Progenitor cell of endocrine pancreas (in vitro differentiated cells): ENCODE measurements at places on chromosomes 3 and 15. TPM values are rescaled to one million over a fixed set of nuclear protein-coding genes. Genes with fewer than 3 reads are reported as not detected.
A peak's percentile ranks its signal among the peaks of the same experiment; 100 is the strongest.

Gene C3orf49
- total RNA-seq: not detected in 2 replicates

Gene RTP1
- not detected in 2 replicates for total RNA-seq

Gene HCN4
- 4.9 and 5.1 TPM in 2 replicates for total RNA-seq

Gene ROPN1
- total RNA-seq: not detected in 2 replicates

Gene TRPM1
- total RNA-seq: not detected in 2 replicates

Gene THPO
- total RNA-seq: 6.2 and 7.1 TPM in 2 replicates

Gene NME9
- 2.3 and 2.4 TPM in 2 replicates for total RNA-seq

Gene ARL13B
- 15.1 and 15.2 TPM in 2 replicates for total RNA-seq

Gene ITGA11
- not detected in 2 replicates for total RNA-seq

Gene SYNPR
- 13.2 and 13.3 TPM in 2 replicates for total RNA-seq

Gene TEX264
- total RNA-seq: 29.6 and 30.6 TPM in 2 replicates

Gene TEX55
- not detected in 2 replicates for total RNA-seq

Gene MUSTN1
- not detected in 2 replicates for total RNA-seq

DNA sequence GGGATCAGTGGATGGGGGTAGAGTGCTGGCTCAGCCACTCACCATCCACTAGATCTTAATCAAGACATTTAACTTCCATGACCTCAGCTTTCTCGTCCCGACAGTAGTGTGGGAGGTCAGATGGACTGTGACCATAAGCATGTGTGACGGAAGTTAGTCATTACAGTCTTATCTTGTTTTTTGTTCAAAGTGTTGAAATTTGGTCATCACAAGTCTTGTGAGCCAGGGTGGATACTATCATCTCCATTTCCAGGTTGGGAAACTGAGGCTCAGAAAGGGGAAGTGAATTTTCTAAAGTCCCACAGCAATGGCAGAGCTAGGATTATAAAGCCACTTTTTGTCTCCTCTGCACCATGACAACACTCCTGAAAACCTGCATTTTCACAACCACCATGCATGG lies 32.0 kb upstream of the ITGA11 start:
- DNase-seq: no peak

- DNase-seq: no peak
These were observed 77.0 kb downstream of the ITGA11 start for GRCh38 chr15:68354923-68355322.

DNA sequence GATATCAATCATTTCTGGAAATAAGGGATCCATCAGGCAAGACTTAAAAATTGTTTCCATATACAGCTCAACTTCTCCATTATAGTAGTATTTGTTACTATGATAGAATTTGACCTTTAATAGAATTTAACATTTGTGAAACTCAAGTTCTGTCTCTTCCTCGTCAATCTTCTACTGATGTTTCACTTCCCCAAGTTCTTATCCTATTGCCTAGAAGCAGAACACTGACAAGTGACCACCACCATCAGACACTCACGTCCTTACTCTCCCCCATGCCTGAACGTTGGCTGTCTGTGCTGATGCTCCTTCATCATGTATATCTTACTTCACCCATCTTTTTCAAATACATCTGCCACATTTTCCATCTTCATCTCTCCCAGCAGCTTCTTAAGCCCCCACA lies 26.6 kb upstream of the TAFA4 start:
- DNase-seq: no peak

GRCh38 chr15:80461356-80462095 lies 57.3 kb downstream of the ARNT2 start:
- DNase-seq: no peak

GRCh38 chr3:46946416-46946815 lies 30.1 kb downstream of the CCDC12 start:
- no peak for DNase-seq

DNA sequence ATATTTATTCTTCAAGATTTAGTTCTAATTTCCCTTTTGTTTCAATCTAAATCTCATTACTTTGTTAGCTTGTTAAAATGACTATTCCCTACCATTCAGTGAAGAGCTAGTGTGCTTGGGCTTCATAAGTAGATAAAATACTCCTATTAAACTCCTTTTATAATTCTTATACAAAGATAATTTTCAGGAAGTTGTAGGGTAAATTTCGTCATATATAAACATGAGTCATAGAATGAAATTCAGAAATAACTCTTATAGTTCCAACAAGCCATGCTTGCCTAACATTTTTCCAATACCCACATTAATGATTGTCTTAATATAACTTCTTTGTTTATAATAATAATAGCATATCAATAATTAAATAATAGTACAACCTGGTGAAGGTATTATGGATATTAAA lies 407.3 kb downstream of the NAALADL2 start:
- DNase-seq: no peak

DNA sequence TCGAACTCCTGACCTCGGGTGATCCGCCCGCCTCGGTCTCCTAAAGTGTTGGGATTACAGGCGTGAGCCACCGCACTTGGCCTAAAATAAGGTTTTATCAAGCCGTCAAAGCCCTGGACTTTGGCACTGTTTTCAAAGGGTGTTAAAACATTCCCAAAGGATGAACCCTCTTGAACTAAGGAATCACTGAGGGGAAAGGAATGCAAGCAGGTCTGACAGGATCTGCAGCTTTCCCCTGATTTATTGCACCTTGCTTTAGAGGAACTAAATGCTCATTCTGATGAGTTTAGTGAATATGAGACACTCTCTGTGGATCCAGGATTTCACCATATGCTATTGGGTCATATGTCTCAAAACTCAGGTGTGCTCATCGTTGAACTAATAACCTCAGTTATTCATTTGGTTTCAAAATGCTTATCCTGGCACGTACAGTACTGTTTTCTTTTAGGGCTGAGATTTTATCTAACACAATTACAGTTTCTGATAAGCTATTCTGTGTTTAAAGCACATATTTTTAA lies 63.0 kb upstream of the TSC22D2 start:
- no peak for DNase-seq

GRCh38 chr3:192851821-192852372 lies 65.8 kb downstream of the MB21D2 start:
- DNase-seq: no peak

- no peak for DNase-seq
These were observed 42.2 kb upstream of the POMGNT2 start for GRCh38 chr3:43148033-43148432.

DNA sequence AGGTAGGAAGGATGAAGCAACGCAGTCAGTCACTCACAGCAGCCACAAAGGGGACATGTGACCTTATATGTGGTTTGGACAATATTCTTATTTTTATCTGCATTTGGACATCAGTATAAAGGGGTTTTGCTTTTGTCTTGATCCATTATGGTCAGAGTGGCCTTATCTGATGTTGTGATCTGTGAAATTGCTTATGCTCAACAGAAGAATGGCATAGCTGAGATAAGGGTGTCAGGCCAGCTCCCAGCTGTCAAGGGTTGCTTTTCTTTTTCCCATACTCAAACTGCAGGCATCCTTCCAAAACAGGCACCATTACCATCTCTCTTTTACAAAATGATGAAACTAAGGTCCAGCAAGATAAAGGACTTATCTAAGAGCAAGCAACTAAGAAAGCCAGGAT lies 28.1 kb downstream of the DCLK3 start:
- DNase-seq: no peak

DNA sequence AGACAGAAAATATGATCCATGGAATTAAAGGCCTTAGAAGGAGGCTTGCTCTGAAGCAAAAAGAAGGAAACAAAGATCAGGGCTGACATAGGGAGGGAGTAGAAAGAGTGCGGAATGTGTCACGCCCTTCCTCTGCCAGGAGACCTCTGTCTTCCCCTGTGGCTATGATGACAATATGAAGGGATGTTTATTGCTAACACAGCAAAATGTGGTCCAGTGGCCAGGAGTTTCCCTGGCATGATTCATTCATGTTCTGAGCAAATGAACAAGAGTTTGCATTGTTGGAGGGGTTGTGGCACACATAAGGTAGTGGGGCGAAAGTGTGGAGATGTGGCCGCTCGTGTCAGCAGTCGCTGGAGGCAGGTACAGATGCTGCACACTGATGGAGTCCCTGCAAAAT lies 169.4 kb downstream of the SHQ1 start:
- DNase-seq: no peak

- no peak for DNase-seq
These were observed 78.0 kb upstream of the MBNL1 start for GRCh38 chr3:152190636-152191183.

GRCh38 chr15:60908332-60908731 lies 320.8 kb downstream of the RORA start:
- DNase-seq: no peak

- DNase-seq: no peak
These were observed 53.0 kb downstream of the LYSMD4 start for GRCh38 chr15:99680276-99680675.

- no peak for DNase-seq
These were observed 21.7 kb downstream of the SLC6A1 start for GRCh38 chr3:11014253-11014652.

- no peak for DNase-seq
These were observed 113.8 kb upstream of the CCDC54 start for GRCh38 chr3:107263269-107264021.

- no peak for DNase-seq
These were observed 28.0 kb downstream of the MYZAP start for GRCh38 chr15:57619746-57620145.

- DNase-seq: no peak
These were observed 60.8 kb downstream of the CGGBP1 start for GRCh38 chr3:87997966-87998365.

GRCh38 chr3:38121451-38121831 lies 15.5 kb downstream of the ACAA1 start:
- no peak for DNase-seq

DNA sequence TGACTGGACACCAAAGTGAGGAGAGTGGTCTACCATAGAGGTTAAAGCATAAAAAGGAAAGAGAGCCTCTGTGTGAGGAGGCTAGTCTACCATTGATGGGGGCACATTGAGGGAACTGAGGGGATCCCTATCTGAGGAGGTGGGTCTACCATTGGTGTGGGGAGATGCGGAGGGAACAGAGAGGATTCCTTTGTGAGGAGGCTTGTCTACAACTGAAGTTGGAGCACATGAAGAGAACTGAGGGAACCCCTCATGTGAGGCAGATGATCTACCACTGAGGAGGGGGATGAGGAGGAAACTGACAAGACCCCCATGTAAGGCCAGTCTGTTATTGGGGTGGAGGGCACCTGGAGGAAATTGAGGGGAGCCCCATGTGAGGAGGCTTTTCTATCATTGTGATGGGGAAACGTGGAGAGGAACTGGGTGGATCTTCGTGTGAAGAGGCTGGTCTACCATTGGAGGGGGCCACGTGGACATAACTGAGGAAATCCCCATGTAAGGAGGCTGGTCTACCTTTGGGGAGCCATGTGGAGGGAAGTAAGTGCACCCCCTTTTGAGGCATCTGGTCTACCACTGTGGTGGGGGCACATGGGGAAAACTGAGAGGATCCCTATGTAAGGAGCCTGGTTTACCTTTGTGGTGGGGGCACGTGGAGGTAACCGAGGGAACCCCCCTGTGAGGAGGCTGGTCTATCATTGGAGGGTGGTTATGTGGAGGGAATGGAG lies 160.1 kb downstream of the FBLN2 start:
- peak; percentile 3 for DNase-seq

GRCh38 chr3:25823314-25823713 lies 33.4 kb downstream of the OXSM start:
- DNase-seq: no peak

- DNase-seq: peak; percentile 23
These were observed at the start of gene ADAMTSL3 for GRCh38 chr15:83653639-83654378. ADAMTSL3 (plus strand) TSS chr15:83654123; CDS start chr15:83655762, 1,639 bp downstream.

DNA sequence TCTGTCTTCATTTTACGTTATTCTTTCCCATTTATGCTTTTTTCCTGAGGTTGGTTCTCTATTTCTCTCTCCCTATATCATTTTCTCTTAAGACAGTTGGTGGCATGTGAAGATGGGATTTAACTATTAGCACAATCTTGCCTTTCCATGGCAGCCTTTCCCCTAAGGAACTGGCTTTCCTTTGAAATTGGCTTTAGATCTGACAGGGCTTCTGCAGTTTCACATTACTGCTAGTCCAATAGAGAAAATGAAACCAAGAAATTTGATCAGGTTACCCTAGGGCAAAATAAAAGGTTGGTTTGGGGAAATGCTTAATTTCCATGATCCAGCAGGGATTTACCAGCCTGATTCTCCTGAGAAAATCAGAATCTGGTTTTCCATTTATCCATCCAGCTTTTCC lies 22.7 kb upstream of the CHL1 start:
- DNase-seq: no peak

- no peak for DNase-seq
These were observed 144.6 kb downstream of the FOXP1 start for GRCh38 chr3:71438904-71439303.

DNA sequence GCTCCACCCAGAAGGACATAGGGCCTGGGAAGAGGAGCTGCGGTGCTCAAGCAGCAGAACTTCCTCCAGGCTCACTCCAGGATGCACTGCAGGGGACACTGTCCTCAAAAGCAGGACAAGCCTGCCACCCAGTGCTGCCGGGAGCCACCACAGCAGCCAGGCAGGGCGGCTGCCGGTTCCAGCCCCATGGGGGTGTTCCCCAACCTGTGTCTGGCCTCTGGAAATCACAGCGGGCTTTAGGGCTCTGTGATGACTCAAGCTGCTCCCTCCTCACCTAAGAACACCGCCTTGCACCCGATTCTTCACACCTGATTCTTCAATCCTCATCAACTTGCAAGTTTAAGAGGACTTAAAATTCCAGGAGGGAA lies 71.9 kb upstream of the SLC6A11 start:
- no peak for DNase-seq

DNA sequence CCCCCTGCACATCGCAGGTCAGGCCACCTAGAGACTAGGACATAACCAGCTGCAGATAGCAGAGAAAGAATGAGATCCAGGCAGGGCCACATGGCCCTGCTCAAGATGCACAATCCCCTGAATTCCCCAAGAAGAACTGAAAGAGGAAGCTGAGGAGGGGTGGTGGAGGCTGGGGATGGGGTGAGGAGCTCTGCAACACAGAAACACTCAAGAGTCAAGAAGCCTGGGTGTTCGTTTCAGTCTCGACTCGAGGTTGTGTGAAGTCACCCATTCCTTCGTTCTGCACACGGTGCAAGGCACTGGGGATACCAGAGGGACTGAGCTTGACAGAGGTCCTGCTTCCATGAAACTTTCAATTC lies 62.0 kb downstream of the TLE3 start:
- DNase-seq: no peak

GRCh38 chr15:60601098-60601497 lies 122.2 kb upstream of the ICE2 start:
- no peak for DNase-seq

DNA sequence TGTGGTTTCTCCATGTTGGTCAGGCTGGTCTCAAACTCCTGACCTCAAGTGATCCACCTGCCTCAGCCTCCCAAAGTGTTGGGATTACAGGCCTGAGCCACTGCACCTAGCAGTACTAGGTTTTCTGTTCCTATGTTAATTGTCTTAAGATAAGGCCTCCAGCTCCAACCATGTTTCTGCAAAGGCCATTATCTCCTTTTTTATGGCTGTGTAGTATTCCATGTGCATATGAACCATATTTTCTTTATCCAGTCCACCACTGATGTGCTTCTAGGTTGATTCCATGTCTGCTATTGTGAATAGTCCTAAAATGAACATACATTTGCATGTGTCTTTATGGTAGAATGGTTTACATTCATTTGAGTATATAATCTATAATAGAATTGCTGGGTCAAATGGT lies 9.8 kb downstream of the HTR3C start:
- DNase-seq: no peak
